Inflammatory macrophage treated with lipopolysaccharide for 4 hours (primary cell): ENCODE measurements at places on chromosomes 5 and 9.
A peak's percentile ranks its signal among the peaks of the same experiment; 100 is the strongest.

- no peak for DNase-seq
Observed at GRCh38 chr5:34490506-34491250, 165.4 kb upstream of the RAI14 start.

DNA sequence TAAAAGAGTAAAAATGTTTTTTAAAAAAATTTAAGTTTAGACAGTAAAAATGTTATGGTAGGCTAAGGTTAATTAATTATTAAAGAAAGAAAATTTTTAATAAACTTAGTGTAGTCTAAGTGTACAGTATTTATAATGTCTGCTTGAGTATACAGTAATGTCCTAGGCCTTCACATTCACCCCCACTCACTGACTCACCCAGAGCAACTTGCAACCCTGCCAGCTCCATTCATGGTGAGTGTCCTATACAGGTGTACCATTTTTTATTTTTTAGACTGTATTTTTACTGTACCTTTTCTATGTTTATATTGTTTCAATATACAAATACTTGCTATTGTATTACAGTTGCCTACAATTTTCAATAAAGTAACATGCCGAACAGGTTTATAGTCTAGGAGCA lies 234.1 kb downstream of the AUH start:
- DNase-seq, result no peak

GRCh38 chr5:180117000-180117725 lies 45.6 kb upstream of the RNF130 start:
- DNase-seq, result no peak

DNA sequence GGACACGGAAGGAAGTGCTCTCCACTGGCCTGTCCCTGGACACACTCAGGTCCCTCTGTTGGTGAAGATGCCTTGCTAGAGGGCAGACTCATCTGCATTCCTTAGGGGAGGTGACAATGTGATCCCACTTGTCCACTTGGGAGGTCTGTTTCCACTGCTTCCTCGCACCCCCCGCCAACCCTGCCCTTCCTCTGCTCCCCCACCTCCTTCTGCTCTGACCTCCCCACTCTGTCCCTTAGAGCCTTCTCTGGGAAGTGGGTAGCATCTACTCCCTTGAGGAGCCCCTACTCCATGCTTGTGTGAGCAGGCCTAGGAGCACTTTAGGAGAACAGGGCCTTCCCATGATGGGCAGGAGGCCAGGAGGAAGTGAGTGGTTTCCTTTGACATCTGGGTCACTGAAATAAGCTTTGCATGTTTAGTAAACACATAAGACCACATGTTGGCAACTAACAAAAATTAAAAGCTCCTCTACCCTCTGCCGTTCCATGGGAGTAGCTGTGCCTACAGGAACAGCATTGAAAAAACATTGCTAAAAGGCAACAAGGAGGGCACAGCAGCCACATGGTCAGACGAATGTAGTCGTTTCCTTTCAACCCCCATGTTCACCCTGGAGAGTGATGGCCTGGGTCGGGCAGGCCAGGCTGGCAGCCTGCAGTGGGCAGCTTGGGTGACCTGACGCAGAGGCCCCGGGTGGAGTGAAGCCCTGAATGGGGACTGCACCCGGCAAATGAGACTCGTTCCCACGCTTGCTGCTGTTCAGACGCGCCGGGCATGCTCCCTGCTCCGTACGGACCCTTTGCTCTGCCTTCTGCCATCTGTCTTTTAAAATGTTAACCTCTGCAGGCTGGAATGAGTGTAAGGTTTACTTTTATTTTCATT lies 634.0 kb downstream of the IRX1 start:
- DNase-seq, result no peak

GRCh38 chr5:111960476-111961215 lies 203.7 kb upstream of the NREP start:
- peak; percentile 35 for DNase-seq

GRCh38 chr9:110078604-110079003 lies 129.4 kb downstream of the C9orf152 start:
- DNase-seq, result no peak

GRCh38 chr5:137190031-137190430 lies 309.1 kb downstream of the SPOCK1 start:
- no peak for DNase-seq

DNA sequence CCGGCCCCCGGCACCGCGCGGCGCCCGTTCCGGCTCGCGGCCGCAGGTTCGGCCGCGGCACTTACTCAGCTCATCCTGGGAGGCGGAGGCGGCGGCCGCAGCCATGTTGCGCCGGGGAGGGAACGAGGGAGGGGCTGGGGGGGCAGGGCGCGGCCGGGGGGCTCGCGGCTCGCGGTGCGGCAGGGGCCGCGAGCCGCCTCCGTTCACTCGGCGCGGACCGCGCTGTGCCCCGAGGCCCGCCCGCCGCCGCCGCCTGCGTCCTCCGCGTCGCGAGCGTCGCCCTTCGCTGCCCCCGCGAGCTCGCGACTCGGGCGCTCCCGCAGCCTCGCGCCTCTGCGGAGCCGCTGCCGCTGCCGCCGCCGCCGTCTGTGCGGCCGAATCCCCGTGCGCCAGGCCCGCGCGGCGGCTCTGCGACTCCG lies 735 bp downstream of the ECPAS start:
- no peak for DNase-seq

DNA sequence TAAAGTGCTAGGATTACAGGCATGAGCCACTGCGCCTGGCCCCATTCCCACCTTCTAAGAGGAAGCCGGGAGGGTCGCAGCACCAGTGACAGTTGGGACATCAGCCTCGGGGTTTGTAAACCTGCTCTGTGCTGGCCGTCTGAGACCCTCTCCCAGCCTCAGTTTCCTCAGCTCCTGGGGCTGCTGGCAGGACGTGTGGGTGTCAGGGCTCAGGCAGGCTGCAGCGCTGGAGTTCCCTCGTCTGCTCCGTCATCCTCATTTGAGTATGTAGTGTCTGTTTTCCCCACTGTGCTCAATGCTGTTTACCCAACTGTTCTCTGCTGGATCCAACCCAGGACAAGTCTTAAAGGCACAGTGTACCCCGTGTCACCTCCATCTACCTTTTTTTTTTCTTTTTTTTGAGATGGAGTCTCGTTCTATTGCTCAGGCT lies 2.0 kb upstream of the NINJ1 start:
- peak; percentile 82 for DNase-seq

DNA sequence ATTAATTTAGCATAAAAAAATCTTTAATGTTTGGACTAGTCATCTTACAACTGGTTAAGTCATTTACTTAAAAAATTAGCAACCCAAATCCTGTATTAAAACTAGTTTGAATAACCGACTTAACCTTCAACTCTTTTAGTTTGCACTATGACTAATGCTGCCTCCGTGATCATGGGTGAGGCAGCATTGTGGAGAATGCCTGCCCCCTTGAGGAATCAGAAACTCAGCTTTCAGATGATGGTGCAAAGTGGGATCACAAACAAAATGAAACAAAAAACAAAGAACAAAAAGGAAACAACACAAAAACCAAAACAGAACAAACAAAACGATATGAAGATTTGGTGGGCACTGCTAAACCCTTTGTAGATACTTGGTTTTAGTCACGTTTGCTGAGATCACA lies 127.0 kb upstream of the PALM2AKAP2 start:
- peak; percentile 2 for DNase-seq

DNA sequence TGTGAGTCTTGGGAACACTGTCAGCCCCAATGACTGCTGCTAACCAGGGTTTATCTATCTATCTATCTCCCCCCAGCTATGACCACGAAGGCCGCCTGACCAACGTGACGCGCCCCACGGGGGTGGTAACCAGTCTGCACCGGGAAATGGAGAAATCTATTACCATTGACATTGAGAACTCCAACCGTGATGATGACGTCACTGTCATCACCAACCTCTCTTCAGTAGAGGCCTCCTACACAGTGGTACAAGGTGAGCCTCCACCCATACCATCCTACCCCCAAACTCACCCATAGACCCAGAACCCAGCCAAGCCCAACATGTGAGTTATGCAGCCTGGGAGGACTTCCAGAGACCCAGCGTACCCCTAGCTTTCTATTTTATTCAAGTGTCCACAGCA lies 65.4 kb upstream of the WWC1 start:
- no peak for DNase-seq

DNA sequence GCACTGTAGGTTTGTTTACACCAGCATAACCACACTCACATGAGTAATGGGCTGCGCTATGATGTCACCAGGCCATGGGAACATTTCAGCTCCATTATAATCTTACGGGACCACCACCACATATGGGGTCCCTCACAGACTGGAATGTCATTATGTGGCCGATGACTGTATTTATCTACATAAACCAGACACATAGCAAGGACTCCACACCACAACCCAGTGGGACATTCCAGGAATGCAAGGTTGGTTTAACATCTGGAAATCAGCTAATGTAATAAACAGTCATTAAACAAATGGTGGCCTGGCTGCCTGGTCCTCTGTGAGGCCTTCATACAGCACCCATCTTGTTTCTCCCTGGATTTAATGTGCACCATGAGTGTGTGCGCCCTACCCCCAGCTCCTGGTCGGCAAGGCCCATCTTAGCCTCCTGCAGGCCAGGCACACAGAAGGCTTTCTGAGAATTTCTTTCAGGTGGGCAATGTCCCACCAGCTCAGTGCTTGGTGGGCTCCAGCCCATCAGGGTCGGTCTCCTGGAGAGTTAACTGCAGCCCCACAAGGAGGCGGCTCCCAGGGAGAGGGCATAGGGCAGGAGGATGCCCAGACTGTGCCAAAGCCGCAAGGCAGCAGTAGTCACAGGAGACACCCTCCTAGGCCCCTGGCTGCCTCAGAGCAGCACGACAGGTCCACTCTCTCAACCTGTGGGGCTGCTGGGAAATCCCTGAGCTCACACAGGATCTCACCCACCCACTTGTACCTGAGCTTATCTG lies 35.9 kb upstream of the SARDH start:
- no peak for DNase-seq

- no peak for DNase-seq
Observed at GRCh38 chr9:137056739-137057415, 3.0 kb upstream of the ENTPD2 start.

DNA sequence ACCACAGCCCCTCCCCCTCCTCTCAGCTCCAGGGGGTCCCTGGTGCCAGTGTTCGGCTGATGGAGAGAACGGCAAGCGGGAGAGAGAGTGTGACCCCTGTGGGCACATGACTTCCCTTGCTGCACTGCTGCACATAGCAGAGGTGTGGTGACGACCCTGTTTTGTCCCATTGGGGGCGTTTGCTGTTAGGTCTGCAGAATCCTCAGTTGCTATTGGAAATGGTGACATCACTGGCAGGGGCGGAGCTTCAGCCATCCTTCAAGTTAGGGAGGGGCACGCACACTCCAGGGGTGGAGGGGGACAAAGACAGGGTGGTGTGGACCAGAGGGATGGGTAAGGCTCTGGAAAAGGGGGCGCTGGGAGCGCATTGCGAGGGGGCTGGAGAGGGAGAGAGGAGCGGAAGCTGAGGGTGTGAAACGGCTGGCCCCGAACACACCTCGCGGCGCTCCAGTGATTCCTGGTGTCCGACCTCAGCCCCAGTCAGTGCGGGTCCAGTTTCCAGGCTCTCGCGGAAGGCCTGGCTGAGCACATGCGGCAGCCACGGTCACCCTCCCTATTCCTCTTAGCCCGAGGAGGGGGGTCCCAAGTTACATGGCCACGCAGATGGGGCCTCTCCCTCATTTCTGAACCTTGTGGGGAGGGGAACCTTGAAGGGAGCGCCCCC lies 764 bp upstream of the GRIN1 start:
- DNase-seq, result no peak

DNA sequence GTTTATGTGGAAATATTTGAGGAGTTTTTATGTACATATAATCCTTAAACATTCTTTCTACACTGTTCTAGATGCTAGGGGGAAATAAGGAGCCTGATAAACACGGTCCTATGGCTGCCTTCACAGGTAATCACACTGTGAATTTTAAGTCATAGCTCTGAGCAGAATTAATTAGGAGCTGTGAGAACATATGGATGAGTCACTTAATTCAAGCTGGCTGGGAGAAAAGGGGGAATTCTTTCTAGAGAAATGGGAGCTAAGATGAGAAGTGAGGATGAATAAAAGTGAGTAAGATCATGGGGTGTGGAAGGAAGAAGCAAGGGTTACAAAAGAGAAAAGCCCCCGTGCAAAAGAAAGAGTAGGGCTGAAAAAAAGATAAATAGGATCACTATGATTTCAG lies 290.8 kb downstream of the DNAH5 start:
- no peak for DNase-seq

DNA sequence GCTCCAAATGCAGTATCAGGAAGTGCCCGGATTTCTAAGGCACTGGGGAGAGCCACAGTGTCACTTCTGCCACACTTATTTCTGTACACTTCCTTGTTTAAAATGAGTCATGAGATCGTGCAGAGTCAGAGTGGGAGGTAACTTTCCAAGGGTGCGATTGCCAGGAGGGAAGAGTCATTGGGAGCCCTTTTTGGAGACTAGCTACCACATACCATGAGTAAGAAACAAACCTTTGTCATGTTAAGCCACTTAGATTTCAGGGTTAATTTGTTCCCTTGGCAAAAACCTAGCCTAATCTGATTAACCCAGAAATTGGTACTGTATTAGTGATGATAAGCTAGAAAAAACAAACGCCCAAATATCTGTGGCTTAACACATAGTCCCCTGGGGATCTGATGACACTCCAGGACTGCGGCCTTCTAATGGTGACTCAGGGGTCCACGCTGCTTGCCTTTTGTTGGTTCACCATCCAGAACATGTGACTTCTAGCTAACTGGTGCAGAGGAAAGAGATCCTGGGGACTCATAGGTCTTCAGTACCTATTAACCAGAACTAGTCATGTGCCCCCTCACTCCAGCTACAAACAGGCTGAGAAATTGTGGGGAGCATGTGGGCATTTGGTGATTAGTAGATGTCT lies 48.6 kb upstream of the TLE1 start:
- DNase-seq, result peak; percentile 86

DNA sequence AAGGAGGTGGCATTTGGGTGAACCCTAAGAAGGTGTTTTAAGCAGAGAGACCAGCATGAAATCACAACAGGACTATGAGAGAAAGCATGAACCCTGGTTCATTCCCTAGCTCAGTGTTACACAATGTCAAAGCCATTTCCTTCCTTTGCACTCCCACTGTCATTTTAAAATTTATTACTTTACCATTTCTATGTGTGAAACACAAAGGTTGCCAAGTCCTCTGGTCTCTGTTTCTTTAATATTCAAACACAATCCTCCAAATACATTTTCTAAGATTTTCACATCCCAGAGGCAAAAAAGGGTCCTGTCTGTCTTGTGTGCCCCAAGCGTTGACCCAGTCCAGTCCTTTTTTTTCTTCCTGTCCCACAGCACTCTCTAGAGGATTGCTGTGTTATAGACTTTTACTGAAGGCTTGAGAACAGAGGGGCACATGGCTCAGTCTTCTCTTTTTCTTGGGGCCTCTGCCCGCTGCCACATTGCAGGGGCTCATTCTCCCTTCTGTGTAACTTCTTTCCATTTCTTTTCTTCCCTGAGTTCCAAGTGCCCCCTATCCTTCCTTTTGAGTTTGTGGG lies 78.6 kb upstream of the SLC28A3 start:
- peak; percentile 29 for DNase-seq
